ENCODE measurements at places on chromosomes 12 and 14. TPM values are rescaled to one million over a fixed set of nuclear protein-coding genes. Genes with fewer than 3 reads are reported as not detected.

Gene TBX3
- total RNA-seq = 54.4 TPM

Gene DLGAP5
- 30.7 TPM for total RNA-seq

Gene EIF2S3B
- total RNA-seq = 0.36 TPM

Gene LRRC43
- not detected for total RNA-seq

Gene COX8C
- total RNA-seq = not detected

Gene RILPL2
- total RNA-seq = 1.5 TPM

Gene L2HGDH
- 9.9 TPM for total RNA-seq

Gene TMPRSS12
- not detected for total RNA-seq

Gene RTL1
- 0.26 TPM for total RNA-seq

Gene AMDHD1
- 2.3 TPM for total RNA-seq

All from A549 treated with AZD2906 at 1 μM for 4 hours (cell line).